Activated CD4-positive, alpha-beta T cell treated with anti-CD3 and anti-CD28 coated beads for 36 hours (primary cell): ENCODE measurements at places on chromosomes 5 and 9. TPM values are rescaled to one million over a fixed set of nuclear protein-coding genes. Genes with fewer than 3 reads are reported as not detected.
A peak's percentile ranks its signal among the peaks of the same experiment; 100 is the strongest.

DNA sequence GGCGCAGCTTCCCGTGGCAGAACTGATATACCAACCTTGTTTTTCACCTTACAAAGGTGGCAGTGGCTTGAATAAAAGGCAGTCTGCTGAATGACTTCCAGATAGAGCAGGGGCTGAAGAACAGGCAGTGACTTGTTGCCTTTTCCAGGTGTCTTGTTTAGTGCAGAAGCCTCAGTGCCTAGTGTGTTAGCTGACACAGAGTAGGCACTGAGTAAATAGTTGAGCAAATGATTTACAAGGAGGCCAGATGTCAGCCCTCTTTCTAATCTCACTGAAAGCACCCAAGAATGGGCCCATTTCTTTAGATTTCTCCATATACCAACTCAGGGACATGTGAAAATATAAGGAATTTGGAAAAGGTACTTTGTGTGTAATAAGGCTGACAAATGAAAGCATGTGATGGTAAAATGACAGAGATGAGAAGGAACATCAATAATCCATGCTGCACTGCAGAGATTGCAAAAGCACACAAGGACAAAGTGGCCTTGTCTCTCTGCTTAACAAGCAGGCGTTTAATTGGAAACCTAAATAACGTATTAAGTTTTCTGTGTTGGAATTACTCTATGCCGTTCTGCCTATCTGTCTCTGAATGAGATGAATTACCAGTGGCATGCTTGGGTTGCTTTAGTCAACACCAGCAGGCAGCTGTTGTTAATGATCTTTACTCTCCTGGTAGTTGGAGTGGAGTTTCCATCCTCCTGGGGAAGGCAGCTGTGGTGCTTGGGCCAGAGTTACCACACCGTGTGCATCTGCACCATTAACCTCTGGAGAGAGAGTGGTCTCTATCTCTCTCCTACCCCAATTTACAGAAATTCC, 360.1 kb upstream of the C9orf72 start:
- no peak overlapping the region for H3K4me3 ChIP-seq
- H3K27ac ChIP-seq = no peak overlapping the region
- H3K27me3 ChIP-seq = no peaks in the 10 kb centered on the region
- H3K36me3 ChIP-seq = no peaks in the 10 kb centered on the region
- H3K4me1 ChIP-seq = no peaks in the 10 kb centered on the region
- no peak for DNase-seq

GRCh38 chr5:74281166-74281565, 359.4 kb downstream of the ENC1 start:
- H3K4me1 ChIP-seq = no peaks in the 10 kb centered on the region
- no peaks in the 10 kb centered on the region for H3K36me3 ChIP-seq
- peaks cover 16% of the 10 kb centered on the region for H3K27me3 ChIP-seq
- DNase-seq = no peak
- no peak overlapping the region for H3K27ac ChIP-seq

- no peaks in the 10 kb centered on the region for H3K27me3 ChIP-seq
- DNase-seq = no peak
These were observed 1785.5 kb downstream of the EFNA5 start for GRCh38 chr5:105885266-105885665.

DNA sequence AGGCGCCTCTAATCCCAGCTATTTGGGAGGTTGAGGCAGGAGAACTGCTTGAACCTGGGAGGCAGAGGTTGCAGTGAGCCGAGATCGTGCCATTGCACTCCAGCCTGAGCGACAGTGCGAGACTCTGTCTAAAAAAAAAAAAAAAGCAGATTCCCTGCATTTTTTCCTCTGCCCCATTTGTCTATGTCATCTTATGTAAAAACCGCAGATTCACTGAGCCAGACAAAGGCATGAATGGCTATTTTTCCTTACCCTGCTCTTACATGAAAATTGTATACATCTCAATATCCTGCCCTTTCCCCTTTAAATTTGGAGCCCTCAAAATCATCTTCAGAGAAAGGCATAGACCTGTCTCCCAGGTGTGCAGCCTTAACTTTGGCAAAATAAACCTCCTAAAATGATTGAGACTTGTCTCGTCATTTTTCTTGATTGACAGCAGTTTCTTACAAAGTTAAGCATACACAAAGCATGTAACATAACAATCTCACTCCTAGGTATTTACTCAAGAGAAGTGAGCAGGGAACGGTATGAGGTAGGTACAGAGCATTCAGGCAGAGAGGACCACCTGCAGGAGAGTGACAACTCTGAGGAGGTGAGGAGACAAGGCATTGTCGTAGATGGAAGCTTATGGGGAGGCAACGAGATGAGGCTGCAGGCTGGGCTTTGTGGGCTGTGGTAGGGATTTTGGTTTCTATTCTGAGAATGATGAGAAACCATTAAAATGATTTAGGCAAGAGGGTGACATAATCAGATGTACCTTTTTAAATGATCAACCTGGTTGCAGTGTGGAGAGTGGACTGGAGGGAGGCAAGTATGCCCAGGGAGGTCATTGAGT, 65.7 kb upstream of the IL6ST start:
- H3K36me3 ChIP-seq = no peaks in the 10 kb centered on the region
- peaks cover 80% of the 10 kb centered on the region for H3K4me1 ChIP-seq
- DNase-seq = peak; percentile 73
- peak overlapping the region; percentile 5 for H3K4me3 ChIP-seq

The CDH18 gene
- total RNA-seq = not detected

The OR1J2 gene
- total RNA-seq = not detected

DNA sequence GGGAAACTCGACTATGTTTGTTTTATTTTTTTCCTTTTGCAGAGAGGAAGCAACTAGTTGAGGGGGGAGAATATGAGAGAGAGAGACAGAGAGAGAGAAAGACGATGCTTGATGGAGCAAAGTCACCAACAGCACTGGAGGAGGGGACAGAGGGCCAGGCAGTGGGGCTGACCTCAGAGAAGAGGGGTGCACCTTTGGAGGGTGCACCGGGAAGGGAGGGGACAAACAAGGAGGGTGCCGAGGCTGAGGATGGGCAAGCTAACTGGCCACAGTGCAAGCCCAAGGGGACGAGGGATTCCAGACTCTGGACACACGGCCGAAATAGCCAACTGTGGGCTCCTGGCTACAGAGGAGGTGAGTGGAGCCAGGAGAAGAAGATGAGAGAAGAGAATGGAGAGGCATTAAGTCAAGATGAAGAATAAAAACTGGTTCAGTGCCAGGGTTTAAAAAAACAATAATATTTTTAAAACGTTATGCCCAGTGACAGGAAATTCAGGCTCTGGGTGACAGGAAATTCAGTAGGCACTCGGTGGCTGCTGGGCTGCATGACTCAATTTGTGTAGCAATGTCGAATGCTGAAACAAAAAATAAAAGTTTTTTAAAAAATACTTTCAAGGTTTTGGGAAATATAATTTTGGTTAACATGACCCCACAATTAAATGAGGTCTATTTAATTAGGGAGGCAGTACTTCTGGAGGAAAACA, 13.3 kb upstream of the GLRX start:
- no peaks in the 10 kb centered on the region for H3K27me3 ChIP-seq
- peak overlapping the region; percentile 91 for H3K27ac ChIP-seq
- H3K36me3 ChIP-seq = no peaks in the 10 kb centered on the region
- peak; percentile 49 for DNase-seq

DNA sequence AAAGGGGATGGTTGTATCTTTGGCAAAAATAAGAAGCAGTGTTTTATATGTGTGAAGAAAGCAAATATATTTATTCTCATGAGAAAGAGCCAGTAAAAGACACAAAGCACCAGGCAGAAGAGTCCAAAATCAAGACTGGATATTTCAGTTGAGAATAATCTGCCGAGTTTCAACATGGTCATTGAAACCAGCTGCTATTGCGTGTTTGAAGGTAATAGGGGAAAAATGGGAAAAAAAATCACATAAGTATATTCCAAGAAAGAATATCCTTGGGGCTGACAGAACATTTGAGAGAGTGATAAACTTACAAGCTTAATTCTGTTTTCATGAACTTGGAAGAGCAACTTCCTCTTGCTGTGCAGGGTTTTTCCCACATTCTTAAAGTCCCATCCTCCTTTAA, 79.9 kb downstream of the ISOC1 start:
- no peak overlapping the region for H3K27ac ChIP-seq
- no peaks in the 10 kb centered on the region for H3K27me3 ChIP-seq
- no peaks in the 10 kb centered on the region for H3K4me1 ChIP-seq
- no peaks in the 10 kb centered on the region for H3K36me3 ChIP-seq
- H3K4me3 ChIP-seq = no peak overlapping the region

DNA sequence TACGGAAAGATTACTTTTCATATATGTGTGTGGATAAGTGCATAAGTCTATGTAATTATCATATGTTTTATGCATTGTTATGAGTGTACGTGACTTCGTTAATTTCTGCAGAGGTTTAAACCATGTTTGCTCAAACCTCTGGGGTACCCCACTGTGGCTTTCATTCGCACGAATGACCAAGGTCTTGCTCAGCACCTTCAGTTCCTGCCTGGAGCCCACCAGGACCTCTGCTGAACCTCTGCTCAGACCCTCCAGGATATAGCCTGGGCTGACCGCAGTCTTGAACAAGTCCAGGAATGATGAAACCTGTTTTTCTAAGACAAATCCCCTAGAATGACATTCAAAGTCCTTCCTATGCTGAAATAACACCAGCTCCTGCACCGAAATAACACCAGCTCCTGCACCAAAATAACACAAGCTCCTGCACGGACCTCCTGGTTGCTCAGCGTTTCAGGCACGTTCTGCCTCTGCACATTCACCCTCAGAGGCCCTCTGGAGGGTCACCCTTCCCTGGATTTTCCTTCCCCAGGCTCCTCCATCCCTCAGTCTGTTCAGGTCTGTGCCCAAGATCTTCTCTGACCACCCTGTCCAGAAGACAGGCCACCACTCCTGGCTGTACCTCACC, 99.7 kb upstream of the BOD1 start:
- no peak overlapping the region for H3K4me3 ChIP-seq
- no peak for DNase-seq
- no peaks in the 10 kb centered on the region for H3K4me1 ChIP-seq
- H3K36me3 ChIP-seq = no peaks in the 10 kb centered on the region

GRCh38 chr5:116480894-116481510, 93.6 kb downstream of the SEMA6A start:
- no peak overlapping the region for H3K4me3 ChIP-seq
- DNase-seq = no peak
- peaks cover 2% of the 10 kb centered on the region for H3K4me1 ChIP-seq
- peaks cover 14% of the 10 kb centered on the region for H3K36me3 ChIP-seq
- no peaks in the 10 kb centered on the region for H3K27me3 ChIP-seq

DNA sequence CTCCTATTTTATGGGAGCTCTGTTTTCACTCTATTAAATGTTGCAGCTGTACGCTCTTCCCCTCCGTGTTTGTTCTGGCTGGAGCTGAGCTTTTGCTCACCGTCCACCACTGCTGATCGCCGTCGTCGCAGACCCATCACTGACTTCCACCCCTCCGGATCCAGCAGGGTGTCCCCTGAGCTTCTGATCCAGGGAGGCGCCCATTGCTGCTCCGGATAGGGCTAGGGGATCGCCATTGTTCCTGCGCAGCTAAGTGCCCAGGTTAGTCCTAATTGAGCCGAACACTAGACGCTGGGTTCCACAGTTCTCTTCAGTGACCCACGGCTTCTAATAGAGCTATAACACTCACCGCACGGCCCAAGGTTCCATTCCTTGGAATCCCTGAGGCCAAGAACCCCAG, 96.2 kb upstream of the PRDM9 start:
- no peaks in the 10 kb centered on the region for H3K4me1 ChIP-seq
- no peaks in the 10 kb centered on the region for H3K36me3 ChIP-seq
- no peak for DNase-seq
- no peak overlapping the region for H3K27ac ChIP-seq

DNA sequence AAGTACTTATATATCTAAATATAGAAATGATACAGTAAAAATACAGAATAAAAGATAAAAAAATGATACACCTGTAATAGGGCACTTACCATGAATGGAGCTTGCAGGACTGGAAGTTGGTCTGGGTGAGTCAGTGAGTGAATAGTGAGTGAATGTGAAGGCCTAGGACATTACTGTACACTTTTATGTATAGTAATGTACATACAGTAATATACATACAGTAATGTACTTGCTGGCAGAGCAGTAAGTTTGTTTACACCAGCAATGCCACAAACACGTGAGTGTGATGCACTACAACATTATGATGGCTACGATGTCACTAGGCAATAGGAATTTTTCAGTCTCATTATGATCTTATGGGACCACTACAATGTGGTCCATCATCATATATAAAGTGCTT, 34.2 kb downstream of the SUSD1 start:
- no peaks in the 10 kb centered on the region for H3K27me3 ChIP-seq
- H3K27ac ChIP-seq = no peak overlapping the region
- DNase-seq = no peak
- no peak overlapping the region for H3K4me3 ChIP-seq
- no peaks in the 10 kb centered on the region for H3K4me1 ChIP-seq

DNA sequence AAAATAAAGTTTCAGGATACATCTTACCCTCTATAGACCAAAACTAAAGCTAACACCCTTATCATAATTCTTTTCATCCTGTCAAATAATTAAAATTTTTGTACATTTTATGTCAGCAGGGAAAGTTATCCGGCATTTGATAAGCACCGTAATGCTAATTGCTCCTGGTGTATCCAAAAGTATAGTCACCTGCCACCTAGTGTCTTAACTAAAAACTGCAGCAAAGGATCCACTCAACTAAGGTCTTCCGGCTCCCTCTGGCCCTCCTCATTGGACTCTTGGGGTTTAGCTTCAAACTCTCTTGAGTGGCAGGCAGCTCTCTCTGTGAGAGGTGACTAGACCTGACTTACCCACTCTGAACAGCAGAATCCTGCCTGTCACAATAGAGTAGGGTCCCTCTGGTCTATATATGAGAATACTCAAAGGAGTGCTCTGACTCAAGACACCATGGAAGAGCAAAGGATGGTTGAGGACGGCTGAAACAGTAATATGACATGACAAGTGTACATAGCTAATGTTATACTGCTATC, 60.4 kb upstream of the CAST start:
- peaks cover 5% of the 10 kb centered on the region for H3K27me3 ChIP-seq
- no peak overlapping the region for H3K4me3 ChIP-seq

The NR4A3 gene
- 26.7 TPM for total RNA-seq

GRCh38 chr9:130264414-130265350, 878 bp upstream of the HMCN2 start:
- no peak overlapping the region for H3K27ac ChIP-seq
- no peak overlapping the region for H3K4me3 ChIP-seq
- DNase-seq = no peak
- H3K27me3 ChIP-seq = peaks cover 62% of the 10 kb centered on the region
- no peaks in the 10 kb centered on the region for H3K36me3 ChIP-seq
